ENCODE measurements at places on chromosomes 4 and X. TPM values are rescaled to one million over a fixed set of nuclear protein-coding genes. Genes with fewer than 3 reads are reported as not detected.

DNA sequence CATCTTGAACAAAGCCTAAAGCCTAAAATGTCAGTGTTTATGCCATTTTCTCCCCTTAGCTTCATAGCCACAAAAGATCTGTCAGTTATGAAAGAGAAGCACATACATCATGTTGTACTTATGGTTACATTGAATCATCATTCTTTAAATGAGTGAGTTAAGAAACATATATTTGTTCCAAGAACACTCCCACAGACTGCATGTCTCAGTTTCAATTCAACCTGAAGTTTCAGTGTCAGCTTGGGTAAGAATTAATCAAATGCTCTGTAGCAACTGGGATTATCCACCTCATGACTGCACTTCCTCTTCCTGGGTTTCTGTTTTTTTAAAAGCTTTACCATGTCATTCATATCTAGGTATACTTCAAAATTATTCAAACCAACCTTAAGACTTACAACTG, 3.9 kb upstream of the TMPRSS11B start:
- DNase-seq: no peak

GRCh38 chr4:114038762-114039387, 59.4 kb upstream of the ARSJ start:
- DNase-seq: no peak

- DNase-seq: no peak
Measured at GRCh38 chr4:153520801-153521329, 54.7 kb downstream of the TMEM131L start.

- no peak for DNase-seq
Measured at GRCh38 chrX:125326599-125326998, 6.9 kb downstream of the TEX13C start.

- no peak for DNase-seq
Measured at GRCh38 chr4:141676087-141676670, 39.8 kb downstream of the IL15 start.

DNA sequence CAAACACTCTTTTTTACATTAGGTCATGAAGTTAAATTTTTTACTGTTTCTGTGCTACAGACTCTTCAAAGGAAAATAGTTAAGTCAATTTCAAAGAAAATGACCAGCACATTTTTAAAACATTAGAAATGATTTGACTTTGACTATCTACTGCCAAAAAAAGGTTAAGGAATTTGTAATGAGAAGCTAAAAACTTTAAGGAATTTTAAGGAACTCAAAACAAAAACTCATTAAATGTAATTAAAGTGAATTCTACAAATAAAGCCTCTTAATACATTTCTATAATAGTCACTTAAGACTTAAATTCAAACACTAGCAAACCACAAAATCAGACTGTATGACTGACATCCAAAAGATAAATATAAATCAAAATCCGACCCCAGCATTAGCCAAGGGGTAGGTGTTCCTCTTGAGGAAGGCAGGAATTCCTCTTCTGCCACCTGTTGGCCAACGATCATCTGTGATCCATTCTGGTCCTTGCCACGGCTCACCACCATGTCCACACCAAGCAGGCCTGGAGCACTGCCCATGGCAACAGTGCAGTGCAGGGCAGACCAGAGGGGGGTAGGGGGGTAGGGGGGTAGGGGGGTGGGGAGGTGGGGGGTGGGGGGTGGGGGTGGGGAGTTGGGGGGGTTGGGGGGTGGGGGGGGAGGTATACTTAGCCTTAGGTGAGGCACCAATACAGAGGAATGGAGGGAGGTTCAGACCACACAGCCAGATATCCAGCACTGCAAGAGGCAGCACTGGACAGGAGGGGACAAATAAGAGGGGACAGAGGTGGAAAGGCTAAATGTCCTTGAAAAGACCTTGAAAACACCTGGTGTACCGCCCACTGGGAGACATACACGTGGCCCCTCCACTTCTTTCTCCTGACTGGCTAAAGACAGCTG, 287.4 kb downstream of the CHIC1 start:
- DNase-seq: peak; percentile 38

GRCh38 chrX:30612250-30612655, 34.7 kb upstream of the TASL start:
- DNase-seq: no peak

DNA sequence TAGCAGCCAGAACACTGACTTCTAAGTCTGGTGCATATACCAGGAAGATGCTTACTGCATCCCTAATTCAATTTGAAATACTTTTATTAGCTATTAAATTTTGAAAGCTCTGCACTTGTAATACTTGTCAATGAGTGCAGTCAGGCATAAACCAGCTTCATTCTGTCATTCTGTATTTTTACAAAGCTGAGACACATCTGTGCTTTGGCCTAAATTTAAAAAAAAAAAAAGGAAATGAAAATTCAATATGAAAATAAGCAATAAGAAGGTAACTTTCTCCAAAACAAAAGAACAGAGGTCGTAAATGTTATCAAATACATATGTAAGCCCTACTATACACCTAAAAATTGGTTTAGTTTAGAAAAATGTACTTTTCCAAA, 7.0 kb downstream of the SMIM14 start:
- no peak for DNase-seq

- no peak for DNase-seq
Measured at GRCh38 chr4:6920171-6920570, 10.5 kb downstream of the TBC1D14 start.

GRCh38 chr4:136763919-136764318, 768.4 kb downstream of the PCDH18 start:
- peak; percentile 55 for DNase-seq

- no peak for DNase-seq
Measured at GRCh38 chr4:147599206-147599605, 18.0 kb upstream of the TMEM184C start.

GRCh38 chr4:108411836-108412235, 208.5 kb upstream of the RPL34 start:
- no peak for DNase-seq

DNA sequence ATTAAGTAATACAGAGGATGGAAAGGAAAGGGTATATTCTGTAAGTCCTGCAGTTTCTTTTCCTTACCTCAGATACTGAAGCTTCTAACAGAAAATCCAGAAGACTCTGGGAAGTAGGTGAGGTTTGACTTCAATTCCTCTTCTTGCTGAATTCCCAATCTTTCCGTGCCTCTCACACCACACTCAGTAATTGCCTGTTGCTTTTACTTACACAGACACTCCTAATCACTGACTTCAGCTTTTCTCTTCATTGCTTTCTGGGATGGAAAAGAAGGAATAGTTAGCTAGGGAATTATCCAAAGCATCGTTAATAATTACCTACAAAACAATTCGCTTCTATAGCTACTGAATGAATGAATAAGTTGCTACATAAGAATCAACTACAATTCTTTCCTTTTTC, 163.6 kb downstream of the FBXO8 start:
- no peak for DNase-seq

GRCh38 chr4:18568600-18568999, 547.0 kb upstream of the LCORL start:
- no peak for DNase-seq

DNA sequence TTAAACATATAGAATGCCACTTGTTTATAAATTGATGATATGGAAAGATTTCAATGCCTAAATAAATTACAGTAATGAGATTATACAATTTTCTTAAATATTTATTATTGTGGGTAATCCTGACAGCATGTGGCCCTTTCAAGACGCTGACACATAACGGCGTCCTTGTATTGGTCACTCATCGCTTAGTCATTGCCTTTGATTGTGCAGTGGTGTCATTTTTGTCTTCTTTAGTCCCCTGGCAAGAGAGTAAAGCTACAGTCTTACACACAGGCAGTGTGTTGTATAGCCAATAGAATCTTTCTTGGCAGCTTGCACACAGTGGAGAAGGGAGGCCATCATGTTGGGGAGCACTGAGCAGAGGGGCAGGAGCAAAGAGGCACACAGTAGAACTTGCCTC, 361.8 kb upstream of the GALNT7 start:
- DNase-seq: no peak

GRCh38 chr4:88212253-88212561, 53.8 kb upstream of the ABCG2 start:
- DNase-seq: no peak

DNA sequence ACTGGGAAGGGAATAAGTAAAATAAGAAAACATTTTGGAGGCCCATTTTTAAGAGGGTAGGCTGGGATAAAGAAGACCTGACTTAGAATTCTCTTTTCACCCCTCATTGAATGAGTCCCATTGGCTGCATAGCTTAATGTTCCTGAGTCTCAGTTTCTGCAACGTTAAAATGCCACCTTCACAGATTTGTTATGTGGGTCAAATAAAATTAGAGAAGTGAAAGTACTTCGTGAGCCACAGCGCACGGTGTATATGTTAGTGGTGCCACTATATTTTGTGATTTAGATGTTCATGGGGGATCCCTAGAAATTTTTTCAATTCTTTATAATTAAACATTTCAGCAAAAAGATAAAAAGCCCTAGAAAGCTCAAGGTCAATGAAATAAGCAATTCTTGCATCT, 109.2 kb upstream of the HS3ST1 start:
- no peak for DNase-seq

GRCh38 chrX:153645921-153646488, 998 bp upstream of the DUSP9 start:
- DNase-seq: no peak

- DNase-seq: no peak
Measured at GRCh38 chr4:91829531-91829930, 474.2 kb upstream of the GRID2 start.

DNA sequence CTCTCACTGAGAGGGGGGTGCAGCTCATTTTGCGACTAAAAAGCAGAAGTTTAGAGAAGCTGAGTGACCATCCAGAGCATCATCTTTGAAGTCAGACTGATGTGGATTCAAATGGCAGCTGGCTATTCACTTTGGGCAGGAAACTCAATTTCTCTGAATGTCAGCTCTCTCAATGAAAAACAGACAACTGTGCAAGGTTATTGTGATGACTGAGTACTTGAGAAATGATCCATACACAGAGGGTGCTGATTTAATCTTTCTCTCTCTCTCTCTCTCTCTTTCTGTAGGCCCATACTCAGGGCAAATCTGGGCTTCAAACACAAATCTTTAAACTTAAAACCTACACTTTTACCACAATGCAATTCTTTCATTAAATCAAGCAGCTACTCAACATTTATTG, 185.8 kb upstream of the SLIT2 start:
- no peak for DNase-seq

DNA sequence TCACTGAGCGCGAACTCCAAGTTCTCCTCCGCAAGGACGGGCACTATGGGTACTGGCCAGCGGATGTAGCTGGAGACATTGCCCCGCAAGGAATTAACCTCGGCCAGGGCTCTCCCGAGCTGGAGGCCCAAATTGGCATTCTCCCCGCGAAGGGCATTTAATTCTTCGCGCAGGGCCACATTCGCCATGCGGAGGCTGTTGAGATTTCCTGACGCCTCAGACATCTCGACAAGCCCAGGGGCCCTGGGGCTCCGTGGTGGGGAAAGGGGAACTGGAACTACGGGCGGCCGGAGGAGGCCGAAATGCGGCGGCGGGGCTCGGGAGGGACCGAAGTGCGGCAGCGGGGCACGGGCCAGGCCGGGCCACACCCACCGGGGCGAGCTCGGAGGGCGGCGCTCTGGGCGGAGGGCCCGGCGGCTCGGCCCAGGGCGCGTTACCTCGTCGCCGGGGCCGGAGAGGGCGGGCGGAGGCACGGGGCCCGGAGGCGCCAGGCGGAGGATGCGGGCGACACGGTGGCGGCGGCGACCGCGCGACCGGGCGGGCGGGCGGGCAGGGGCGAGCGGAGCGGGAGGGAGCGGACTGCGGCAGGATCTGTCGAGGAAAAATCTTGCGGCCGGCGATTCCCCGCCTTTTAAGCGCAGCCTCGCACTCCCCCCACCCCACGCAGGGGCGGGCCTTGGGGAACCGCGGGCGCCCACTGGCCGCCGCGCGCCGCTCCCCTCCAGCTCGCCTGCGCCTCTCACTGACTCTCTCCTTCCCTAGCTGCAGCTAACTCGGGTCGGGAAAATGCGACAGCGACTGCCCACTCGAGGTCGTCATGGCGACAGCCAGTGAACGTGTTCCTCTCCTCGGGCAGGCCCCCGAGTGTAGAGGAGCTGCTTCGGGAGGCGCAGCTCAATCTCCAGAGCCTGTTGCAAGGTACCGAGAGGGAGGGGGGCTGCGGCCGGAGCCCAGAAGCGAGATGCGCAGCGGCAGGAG, at the start of gene RTL5:
Gene RTL5 (minus strand): TSS at position 599 of the 978 bp plus-strand sequence.
- peak; percentile 85 for DNase-seq

UGT2B10 gene
- total RNA-seq: not detected

YTHDC1 gene
- total RNA-seq: 31.9 TPM

P2RY8 gene
- not detected for total RNA-seq

RELL1 gene
- 53.6 TPM for total RNA-seq

DIPK2B gene
- not detected for total RNA-seq

CXCL13 gene
- not detected for total RNA-seq

FGD1 gene
- 2.0 TPM for total RNA-seq

PDCL2 gene
- not detected for total RNA-seq

CT47B1 gene
- total RNA-seq: not detected

BTC gene
- total RNA-seq: not detected

CT45A2 gene
- total RNA-seq: not detected

NOCT gene
- 30.8 TPM for total RNA-seq

Measured in IMR-90 (cell line).